ENCODE measurements at places on chromosomes 12 and 14. TPM values are rescaled to one million over a fixed set of nuclear protein-coding genes. Genes with fewer than 3 reads are reported as not detected.

The LPAR5 gene
- total RNA-seq: 7.0 TPM

- no peak overlapping the region for H3K27ac ChIP-seq
- no peak overlapping the region for H3K4me3 ChIP-seq
- H3K4me1 ChIP-seq: no peaks in the 10 kb centered on the region
- DNase-seq: no peak
- no peaks in the 10 kb centered on the region for H3K27me3 ChIP-seq
- peaks cover 88% of the 10 kb centered on the region for H3K36me3 ChIP-seq
Observed at GRCh38 chr12:123306200-123306599, 34.5 kb upstream of the CDK2AP1 start.

- H3K4me3 ChIP-seq: no peak overlapping the region
- no peaks in the 10 kb centered on the region for H3K27me3 ChIP-seq
- no peak for DNase-seq
- H3K4me1 ChIP-seq: no peaks in the 10 kb centered on the region
- no peaks in the 10 kb centered on the region for H3K36me3 ChIP-seq
Observed at GRCh38 chr12:44286336-44286735, 450.5 kb downstream of the TMEM117 start.

The FOXN4 gene
- not detected for total RNA-seq

DNA sequence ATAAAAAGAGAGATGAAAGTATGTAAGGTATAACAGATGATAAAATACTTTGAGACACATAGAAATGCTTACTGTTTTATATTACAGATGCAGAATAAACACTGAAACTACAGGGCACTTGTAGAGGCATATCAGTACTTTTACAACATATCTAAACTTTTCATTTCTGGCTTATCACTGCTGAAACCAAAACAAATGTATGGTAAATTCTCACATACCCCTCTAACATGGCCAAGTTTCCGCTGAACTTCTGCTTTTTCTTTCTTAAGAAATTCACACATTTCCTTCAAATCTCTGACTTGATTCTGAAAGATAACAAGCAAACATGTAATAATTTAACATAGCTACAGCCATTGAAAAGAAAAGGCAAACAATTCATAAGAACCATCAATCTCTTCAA, 33.3 kb upstream of the C12orf50 start:
- H3K4me1 ChIP-seq: no peaks in the 10 kb centered on the region
- no peak overlapping the region for H3K27ac ChIP-seq
- H3K4me3 ChIP-seq: no peak overlapping the region
- DNase-seq: no peak

DNA sequence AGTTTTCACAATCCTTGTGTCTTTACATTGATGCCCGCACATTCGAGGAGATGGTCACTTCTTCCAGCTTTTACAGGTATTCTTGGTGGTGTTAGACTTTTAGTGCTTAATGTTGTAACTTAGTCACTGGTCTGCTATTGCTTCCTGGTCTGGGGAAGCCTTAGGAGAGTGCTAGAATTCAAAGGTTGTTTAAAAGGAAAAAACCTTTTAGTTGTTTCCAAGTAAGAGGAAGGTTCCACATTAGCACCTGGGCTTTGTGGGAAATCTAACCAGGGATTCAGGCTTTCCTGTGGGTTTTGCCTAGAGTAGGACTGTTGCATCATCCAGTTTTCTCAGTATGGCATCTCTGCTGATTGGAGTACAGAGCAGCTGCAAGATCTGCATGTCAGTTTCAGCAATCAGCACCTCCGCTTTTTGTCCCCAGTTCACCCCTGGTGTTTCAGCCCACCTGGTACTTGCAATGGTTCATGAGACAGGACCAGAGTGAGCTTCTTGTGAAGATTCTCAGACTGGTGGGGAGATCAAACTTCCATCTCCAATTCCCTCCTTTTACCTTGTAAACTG, 44.0 kb upstream of the PLBD1 start:
- H3K36me3 ChIP-seq: no peaks in the 10 kb centered on the region
- no peak for DNase-seq
- no peaks in the 10 kb centered on the region for H3K27me3 ChIP-seq
- H3K4me1 ChIP-seq: no peaks in the 10 kb centered on the region
